NT2/D1 (cell line): ENCODE measurements at places on chromosomes 5 and 9.
A peak's percentile ranks its signal among the peaks of the same experiment; 100 is the strongest.

- DNase-seq: no peak
These were observed 2245.5 kb upstream of the WWC1 start for GRCh38 chr5:166045961-166046360.

- DNase-seq: no peak
These were observed 58.0 kb upstream of the FBN2 start for GRCh38 chr5:128596071-128596470.

GRCh38 chr9:137150617-137151457 is 11.9 kb downstream of the GRIN1 start:
- DNase-seq: peak; percentile 76

GRCh38 chr5:82386576-82386975 is 108.4 kb upstream of the RPS23 start:
- no peak for DNase-seq

DNA sequence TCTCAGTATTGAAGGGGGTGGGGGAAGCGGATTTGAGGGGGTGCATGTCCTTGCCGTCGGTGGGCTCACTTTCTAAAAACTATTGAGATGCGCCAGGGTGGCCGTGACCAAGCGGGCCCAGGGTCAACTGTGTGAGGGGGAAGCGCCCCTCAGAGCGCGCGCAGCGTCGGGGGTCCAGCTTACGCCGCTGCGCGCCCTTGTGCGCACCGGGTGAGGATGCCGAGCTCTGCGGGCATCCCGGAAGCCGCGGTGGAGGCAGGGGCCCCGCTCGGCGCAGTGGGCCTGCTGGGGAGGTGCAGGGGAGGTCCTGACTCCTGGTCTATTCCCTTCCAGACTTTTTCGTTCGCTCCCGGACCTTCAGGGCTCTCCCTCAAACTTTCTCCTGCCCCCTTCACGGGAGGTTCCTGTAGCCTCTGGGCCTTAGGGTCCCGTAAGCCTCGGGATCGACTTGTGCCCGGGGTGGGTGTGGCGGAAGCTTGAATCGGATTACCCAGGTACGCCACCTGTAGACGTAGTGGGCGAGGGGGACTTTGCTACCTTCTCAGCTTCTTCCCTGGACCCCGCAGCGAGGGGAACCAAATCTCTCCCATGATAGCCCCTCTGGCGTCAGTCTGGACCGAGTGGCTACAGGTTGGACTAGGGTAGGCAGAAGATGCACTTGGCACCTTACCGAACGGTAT is 2.5 kb upstream of the PRDM6 start:
- DNase-seq: no peak
